Keratinocyte (primary cell): ENCODE measurements at places on chromosomes 4 and X. TPM values are rescaled to one million over a fixed set of nuclear protein-coding genes. Genes with fewer than 3 reads are reported as not detected.

The PABPC5 gene
- not detected in 3 replicates for polyA plus RNA-seq

The CENPVL1 gene
- polyA plus RNA-seq: not detected in 3 replicates

DNA sequence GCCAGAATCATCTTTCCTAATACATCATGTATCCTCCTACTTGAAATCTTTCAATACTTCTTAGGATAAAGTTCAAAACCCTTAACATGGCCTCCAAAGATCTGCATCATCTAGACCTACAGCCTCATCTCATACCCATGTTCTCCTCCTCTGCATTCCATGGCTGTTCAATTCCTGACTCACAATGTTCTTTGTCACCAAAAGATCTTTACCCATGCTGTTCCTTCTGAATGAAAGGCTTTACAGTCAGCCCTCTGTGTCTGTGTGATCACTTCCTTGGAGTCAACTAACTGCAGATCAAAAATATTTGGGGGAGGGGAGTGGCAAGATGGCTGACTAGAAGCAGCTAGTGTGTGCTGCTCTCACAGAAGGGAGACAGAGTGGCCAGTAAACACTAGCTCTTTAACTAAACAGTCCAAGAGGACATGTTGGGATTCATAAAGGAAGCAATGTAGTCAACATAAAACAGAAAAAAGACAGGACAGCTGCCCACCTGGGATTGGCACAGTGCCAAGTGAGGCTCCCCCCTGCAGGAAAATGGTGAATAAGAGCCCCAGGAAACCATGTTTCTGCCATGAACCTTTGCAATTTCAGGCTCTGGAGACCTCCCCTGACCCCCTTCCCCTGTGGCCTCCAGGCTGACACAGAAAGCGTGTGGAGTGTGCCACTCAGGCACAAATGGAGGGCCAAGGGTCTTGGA is 31.9 kb downstream of the CBR4 start:
- H3K27ac ChIP-seq: no peak overlapping the region
- peak; percentile 44 for DNase-seq
- no peaks in the 10 kb centered on the region for H3K27me3 ChIP-seq

- H3K4me1 ChIP-seq: no peaks in the 10 kb centered on the region
- no peaks in the 10 kb centered on the region for H3K27me3 ChIP-seq
- no peaks in the 10 kb centered on the region for H3K36me3 ChIP-seq
- H3K4me3 ChIP-seq: no peak overlapping the region
- no peak for DNase-seq
- H3K27ac ChIP-seq: no peak overlapping the region
Observed at GRCh38 chr4:133513901-133514300, 364.8 kb downstream of the PCDH10 start.

DNA sequence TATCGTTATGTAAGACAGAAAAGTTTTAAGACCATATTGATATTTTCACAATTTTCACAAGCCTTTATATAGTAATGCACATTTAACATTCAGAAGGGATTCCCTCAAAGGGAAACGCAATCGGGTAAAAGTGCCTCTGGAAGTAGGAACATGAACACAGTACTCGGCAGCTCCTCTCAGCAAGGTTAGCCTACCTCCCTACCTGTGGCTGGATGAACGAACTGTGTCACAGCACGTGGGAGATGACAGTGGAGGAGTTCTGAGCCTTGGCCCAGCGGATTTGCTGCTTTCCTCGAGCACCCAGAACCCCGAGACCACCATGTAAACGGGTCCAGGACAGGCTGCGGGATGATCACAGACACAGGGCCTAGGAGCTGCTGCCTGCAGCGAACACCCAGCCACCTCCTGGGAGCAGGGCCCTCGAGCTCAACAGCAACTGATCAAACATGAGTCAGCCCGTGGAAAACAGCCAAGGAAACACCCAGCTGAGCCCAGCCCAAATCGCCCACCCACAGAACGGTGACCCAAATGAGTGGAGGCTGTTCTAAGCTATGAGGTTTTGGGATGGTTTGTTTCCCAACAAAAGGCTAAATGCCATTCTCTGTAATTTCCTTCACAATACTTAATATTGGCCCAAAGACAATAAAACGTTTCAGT is 30.4 kb downstream of the FAT1 start:
- no peak overlapping the region for H3K4me3 ChIP-seq
- peak; percentile 35 for DNase-seq
- H3K27me3 ChIP-seq: no peaks in the 10 kb centered on the region
- peak overlapping the region; percentile 56 for H3K27ac ChIP-seq
- peaks cover 22% of the 10 kb centered on the region for H3K4me1 ChIP-seq

GRCh38 chr4:108700081-108700757 is 49.8 kb downstream of the OSTC start:
- H3K27ac ChIP-seq: no peak overlapping the region
- H3K27me3 ChIP-seq: no peaks in the 10 kb centered on the region

The MTMR8 gene
- polyA plus RNA-seq: 0.99 to 1.1 TPM (median 1.1 TPM) in 3 replicates

The MAP7D3 gene
- polyA plus RNA-seq: 9.7 to 13.6 TPM (median 12.5 TPM) in 3 replicates

The IGFBP7 gene
- 333 to 459 TPM (median 413 TPM) in 3 replicates for polyA plus RNA-seq

DNA sequence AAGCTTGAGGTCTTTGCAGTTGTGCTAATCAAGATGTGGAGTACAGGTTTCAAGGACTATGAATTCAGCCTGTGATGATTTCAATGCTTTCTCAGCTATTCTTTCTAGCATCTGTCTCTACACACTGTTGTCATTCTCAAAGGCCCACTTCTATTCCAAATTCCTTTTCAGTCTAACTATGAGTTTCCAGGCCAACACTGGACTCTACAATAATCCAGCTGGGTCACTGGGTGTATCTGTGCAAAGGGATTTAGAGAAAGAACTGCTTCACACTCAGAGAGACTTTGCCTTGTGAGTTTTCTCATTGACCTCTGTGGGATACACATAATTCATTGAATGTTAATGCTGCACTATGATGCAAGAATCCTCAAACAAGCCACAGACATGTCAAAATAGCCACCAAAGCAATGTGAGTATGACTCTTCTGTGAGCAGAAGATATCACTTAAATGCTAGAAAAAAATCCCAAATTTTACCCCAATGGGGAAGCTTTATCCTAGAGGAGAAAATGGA is 171.8 kb upstream of the CLNK start:
- no peaks in the 10 kb centered on the region for H3K4me1 ChIP-seq
- H3K27ac ChIP-seq: no peak overlapping the region
- H3K36me3 ChIP-seq: no peaks in the 10 kb centered on the region

The ADH7 gene
- polyA plus RNA-seq: 0.16 to 2.2 TPM (median 0.56 TPM) in 3 replicates

GRCh38 chr4:93066749-93067148 is 761.8 kb upstream of the ATOH1 start:
- no peak overlapping the region for H3K4me3 ChIP-seq
- H3K27me3 ChIP-seq: no peaks in the 10 kb centered on the region
- H3K4me1 ChIP-seq: no peaks in the 10 kb centered on the region
- H3K27ac ChIP-seq: no peak overlapping the region

- no peak overlapping the region for H3K27ac ChIP-seq
- H3K36me3 ChIP-seq: no peaks in the 10 kb centered on the region
- no peak overlapping the region for H3K4me3 ChIP-seq
- no peaks in the 10 kb centered on the region for H3K4me1 ChIP-seq
- DNase-seq: no peak
Observed at GRCh38 chr4:155761916-155762315, 3.1 kb downstream of the GUCY1B1 start.

GRCh38 chr4:141058591-141059512 is 74.4 kb downstream of the RNF150 start:
- no peaks in the 10 kb centered on the region for H3K27me3 ChIP-seq
- H3K36me3 ChIP-seq: no peaks in the 10 kb centered on the region
- no peak overlapping the region for H3K4me3 ChIP-seq
- H3K4me1 ChIP-seq: no peaks in the 10 kb centered on the region
- DNase-seq: no peak

The FHDC1 gene
- 0.96 to 2.1 TPM (median 1.6 TPM) in 3 replicates for polyA plus RNA-seq

GRCh38 chrX:122572461-122572860 is 611.6 kb upstream of the GRIA3 start:
- DNase-seq: no peak
- H3K4me1 ChIP-seq: no peaks in the 10 kb centered on the region
- no peak overlapping the region for H3K4me3 ChIP-seq
- H3K27me3 ChIP-seq: no peaks in the 10 kb centered on the region
- H3K27ac ChIP-seq: no peak overlapping the region
- no peaks in the 10 kb centered on the region for H3K36me3 ChIP-seq

The PRR32 gene
- polyA plus RNA-seq: not detected in 3 replicates

GRCh38 chrX:149006235-149006634 is 498.9 kb downstream of the IDS start:
- DNase-seq: no peak
- H3K27ac ChIP-seq: no peak overlapping the region
- no peaks in the 10 kb centered on the region for H3K36me3 ChIP-seq
- H3K4me1 ChIP-seq: no peaks in the 10 kb centered on the region

GRCh38 chr4:168679819-168680218 is 183.0 kb downstream of the PALLD start:
- H3K4me3 ChIP-seq: no peak overlapping the region
- DNase-seq: no peak
- no peaks in the 10 kb centered on the region for H3K36me3 ChIP-seq
- no peaks in the 10 kb centered on the region for H3K27me3 ChIP-seq
- peaks cover 7% of the 10 kb centered on the region for H3K4me1 ChIP-seq

DNA sequence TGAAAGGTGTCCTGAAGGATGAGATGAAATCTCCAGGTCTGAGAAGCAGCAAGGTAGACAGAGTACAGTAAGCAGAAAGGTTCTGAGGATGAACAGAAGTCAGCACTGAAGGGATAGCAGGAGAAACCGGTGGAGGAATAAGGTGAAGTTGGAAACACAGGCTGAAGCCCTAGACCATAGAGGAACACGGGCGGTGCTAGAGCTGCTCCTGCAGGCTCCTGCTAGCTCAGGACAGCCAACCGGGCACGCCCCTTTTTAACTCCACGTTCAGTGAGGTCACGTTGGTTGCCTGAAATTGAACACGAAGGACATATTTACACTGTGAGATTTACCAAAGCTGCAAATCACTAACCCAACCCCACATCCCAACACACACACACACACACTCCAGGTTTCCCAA is 1886.4 kb upstream of the AGA start:
- DNase-seq: no peak
- H3K27me3 ChIP-seq: no peaks in the 10 kb centered on the region
- H3K4me1 ChIP-seq: no peaks in the 10 kb centered on the region
- no peak overlapping the region for H3K27ac ChIP-seq
- H3K36me3 ChIP-seq: no peaks in the 10 kb centered on the region

The MTTP gene
- 0.04 to 0.09 TPM (median 0.05 TPM) in 3 replicates for polyA plus RNA-seq

DNA sequence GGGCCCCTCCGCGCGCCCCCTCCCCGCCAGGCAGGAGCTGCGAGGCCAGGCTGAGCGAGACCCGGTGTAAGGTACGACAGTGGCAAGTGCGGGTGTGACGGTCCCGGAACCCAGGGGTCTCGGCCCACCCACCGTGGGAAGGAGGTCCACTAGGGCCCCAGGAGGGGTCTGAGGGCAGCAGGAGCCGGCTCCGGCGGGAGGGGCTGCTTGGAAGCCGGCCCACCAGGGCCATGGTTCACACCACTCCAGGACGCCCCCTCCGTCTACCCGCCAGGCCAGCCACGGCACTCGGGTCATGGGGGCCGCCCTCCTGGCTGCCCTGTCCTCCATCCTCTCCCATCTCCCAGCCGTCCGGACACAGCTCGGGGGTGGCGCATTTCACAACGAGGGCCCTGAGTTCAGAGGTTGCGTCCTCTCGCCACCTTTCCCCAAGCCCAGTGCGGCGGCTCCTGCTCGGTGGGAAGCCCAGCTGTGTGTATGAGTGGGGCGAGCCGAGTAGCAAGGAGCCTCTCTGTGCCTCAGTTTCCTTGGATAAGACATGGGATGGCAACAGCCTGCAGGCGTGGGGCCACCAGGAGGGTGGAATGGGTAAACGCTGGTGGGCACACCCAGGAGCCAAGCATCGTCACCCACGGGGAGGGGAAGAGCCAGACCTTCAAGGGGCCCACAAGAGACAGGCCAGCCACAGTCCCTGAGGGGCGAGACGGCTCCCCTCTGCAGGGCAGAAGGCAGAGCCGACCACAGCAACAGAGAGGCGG is 81.3 kb downstream of the FAM53A start:
- peaks cover 18% of the 10 kb centered on the region for H3K4me1 ChIP-seq
- no peak for DNase-seq
- H3K27me3 ChIP-seq: peaks cover 19% of the 10 kb centered on the region
- H3K4me3 ChIP-seq: no peak overlapping the region
- H3K36me3 ChIP-seq: no peaks in the 10 kb centered on the region

- peak overlapping the region; percentile 45 for H3K27ac ChIP-seq
- H3K4me3 ChIP-seq: no peak overlapping the region
- H3K4me1 ChIP-seq: peaks cover 20% of the 10 kb centered on the region
- H3K36me3 ChIP-seq: no peaks in the 10 kb centered on the region
- DNase-seq: peak; percentile 13
Observed at GRCh38 chr4:181968371-181968770, 274.8 kb upstream of the TENM3 start.

GRCh38 chr4:87069037-87069742 is 134.4 kb downstream of the AFF1 start:
- DNase-seq: no peak
- H3K27ac ChIP-seq: no peak overlapping the region
- no peaks in the 10 kb centered on the region for H3K36me3 ChIP-seq
- H3K27me3 ChIP-seq: no peaks in the 10 kb centered on the region
- peaks cover 19% of the 10 kb centered on the region for H3K4me1 ChIP-seq

The CLOCK gene
- polyA plus RNA-seq: 23.6 to 28.6 TPM (median 27.1 TPM) in 3 replicates

DNA sequence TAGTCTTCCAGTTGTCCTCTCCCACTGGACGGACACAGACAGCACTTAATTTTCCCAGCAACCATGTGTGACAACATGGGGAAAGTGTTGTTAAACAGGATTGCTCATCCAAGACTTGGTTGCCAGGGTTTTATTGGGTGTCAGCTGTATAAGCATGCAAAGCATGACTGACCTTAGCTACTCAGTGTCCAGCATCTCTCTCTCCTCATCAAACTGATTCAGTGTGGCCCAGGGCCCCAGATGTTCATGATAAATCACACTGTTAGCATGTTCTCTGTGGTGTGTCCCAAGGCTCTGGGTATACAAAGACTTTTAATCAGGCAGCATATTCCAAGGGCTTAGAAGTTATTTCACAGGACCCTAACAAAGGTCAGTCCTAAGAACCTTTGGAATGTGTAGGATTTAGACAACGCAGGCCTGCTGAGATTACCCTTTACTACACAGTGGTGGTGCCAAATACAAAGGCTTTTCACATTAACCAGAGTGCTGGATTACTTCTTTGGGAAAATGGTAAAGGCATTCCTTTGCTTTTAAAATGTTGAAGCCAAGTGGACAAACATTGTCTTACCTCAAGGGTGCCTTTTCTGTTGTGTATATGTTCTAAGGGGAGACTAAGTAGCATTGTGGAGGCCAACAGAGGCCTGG is 213.3 kb downstream of the GLUD2 start:
- no peaks in the 10 kb centered on the region for H3K36me3 ChIP-seq
- no peak overlapping the region for H3K4me3 ChIP-seq
- DNase-seq: no peak
- H3K4me1 ChIP-seq: no peaks in the 10 kb centered on the region
- no peak overlapping the region for H3K27ac ChIP-seq

The HSD17B13 gene
- polyA plus RNA-seq: not detected in 3 replicates

GRCh38 chr4:101259876-101260275 is 87.5 kb downstream of the PPP3CA start:
- DNase-seq: no peak
- H3K36me3 ChIP-seq: no peaks in the 10 kb centered on the region
- peaks cover 12% of the 10 kb centered on the region for H3K4me1 ChIP-seq
- H3K27me3 ChIP-seq: no peaks in the 10 kb centered on the region

The SHROOM2 gene
- polyA plus RNA-seq: 1.8 to 6.6 TPM (median 3.3 TPM) in 3 replicates

DNA sequence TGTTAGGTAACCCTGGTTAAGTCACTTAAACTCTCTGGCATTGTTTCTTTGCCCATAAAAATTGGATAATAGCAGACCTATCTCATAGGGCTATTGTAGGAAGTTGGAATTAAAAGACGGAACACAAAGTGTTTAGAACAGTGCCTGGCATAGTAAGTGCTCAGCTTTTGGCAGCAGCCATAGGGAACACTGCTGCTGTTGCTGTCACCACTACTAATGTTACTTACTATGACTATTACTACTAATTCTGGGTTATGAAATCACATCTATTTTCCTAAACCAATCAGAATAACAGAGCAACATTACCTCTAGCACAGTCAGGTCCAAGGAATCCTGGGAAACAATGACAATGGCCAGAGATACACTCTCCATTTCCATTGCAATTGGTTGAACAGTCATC is 300.0 kb downstream of the SH2D1A start:
- H3K4me3 ChIP-seq: no peak overlapping the region
- H3K36me3 ChIP-seq: no peaks in the 10 kb centered on the region
- no peak overlapping the region for H3K27ac ChIP-seq
- DNase-seq: no peak
